ENCODE measurements at places on chromosomes 5 and 9.

DNA sequence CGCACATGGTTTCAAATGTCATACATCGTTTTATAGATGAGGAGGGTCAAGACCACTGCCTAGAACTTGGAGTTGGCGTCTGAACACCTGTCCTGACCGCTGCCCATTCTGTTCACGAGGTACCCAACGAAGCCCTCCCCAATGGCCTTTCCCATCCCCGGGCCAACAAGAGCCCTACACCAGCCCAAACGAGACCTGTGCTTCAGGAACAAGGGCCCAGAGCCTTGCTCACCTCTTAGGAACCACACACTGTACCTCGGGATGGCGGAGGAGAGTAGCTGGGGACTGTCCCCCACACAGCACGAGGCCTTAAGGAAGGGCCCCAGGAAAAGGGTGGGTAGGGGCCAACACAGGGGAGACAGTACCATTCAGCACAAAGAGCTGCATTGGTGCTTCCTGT is 3.0 kb downstream of the SURF6 start:
- DNase-seq = no peak

- DNase-seq = no peak
These were observed 265.4 kb downstream of the DTWD2 start for GRCh38 chr5:118723021-118723338.

DNA sequence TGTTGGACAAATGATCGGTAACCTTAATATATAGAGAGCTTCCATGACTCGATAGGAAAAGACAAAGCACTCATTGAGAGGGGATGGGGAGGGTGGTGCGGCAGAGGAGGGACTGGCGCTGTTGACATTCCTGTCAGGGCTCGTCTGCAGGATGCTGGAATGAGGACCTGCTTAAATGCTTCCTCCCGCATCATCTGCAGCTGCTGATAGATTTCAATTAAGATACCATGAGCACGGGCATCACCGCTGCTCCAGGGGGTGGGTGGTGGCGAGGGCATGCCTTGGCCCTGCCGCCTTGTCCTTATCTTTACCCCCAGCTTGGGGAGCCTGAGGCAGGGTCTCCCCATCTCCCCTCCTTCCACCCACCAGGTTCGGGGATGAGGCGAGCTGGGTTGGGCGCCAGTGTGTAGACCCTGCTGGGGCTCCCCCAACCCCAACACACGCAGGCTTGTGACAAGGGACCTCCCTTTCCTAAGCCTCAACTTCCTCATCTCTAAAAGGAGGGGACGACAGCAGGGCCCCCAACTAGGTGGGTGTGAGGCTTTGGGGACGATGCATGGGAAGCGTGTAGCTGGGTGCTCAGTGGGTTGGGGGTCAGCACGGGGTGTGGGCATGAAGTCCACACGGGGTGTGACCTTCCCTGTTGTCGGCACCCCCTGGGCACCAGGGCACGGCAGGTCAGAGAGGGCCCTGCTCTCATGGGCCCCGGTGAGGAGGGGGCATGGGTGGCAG is 11.7 kb upstream of the QRFP start:
- no peak for DNase-seq

- no peak for DNase-seq
These were observed 8.9 kb downstream of the PITX1 start for GRCh38 chr5:135024956-135025729.
